ENCODE measurements at places on chromosomes 7 and 10.

GRCh38 chr7:134474828-134475227 lies 15.9 kb upstream of the AKR1B1 start:
- DNase-seq, result no peak

GRCh38 chr10:104873161-104873560 lies 232.1 kb downstream of the SORCS3 start:
- no peak for DNase-seq

DNA sequence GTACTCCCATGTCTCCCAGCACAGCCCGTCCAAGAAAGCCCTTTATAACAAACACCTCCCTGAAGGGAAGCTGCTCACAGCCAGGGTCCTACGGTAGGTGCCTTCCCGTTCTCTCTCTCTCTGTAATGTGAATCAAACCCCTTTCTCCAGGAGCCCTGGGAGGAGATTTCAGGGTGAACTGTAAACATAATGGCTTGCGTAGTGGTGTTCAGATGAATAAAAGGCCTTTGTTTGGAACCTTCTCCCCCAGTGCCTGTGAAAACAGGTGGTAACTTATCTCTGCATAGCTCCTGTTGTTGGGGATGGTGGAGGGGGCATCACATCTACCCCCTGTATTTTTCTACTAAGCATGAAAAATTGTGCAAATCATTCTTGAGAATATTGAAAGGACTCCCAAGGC lies 12.4 kb downstream of the CALHM2 start:
- DNase-seq, result no peak

GRCh38 chr7:42244828-42245227 lies 7.8 kb upstream of the GLI3 start:
- DNase-seq, result no peak

GRCh38 chr7:140229591-140230515 lies 53.1 kb upstream of the KDM7A start:
- DNase-seq, result no peak

GRCh38 chr7:1925973-1926907 lies 256.2 kb downstream of the ELFN1 start:
- no peak for DNase-seq

GRCh38 chr10:77120012-77120411 lies 517.6 kb downstream of the KCNMA1 start:
- DNase-seq, result no peak

GRCh38 chr10:126017961-126018560 lies 121.7 kb downstream of the FANK1 start:
- DNase-seq, result no peak

GRCh38 chr7:64433590-64433989 lies 119.8 kb downstream of the ZNF736 start:
- no peak for DNase-seq

GRCh38 chr7:102942868-102943267 lies 30.1 kb downstream of the LRRC17 start:
- DNase-seq, result no peak

DNA sequence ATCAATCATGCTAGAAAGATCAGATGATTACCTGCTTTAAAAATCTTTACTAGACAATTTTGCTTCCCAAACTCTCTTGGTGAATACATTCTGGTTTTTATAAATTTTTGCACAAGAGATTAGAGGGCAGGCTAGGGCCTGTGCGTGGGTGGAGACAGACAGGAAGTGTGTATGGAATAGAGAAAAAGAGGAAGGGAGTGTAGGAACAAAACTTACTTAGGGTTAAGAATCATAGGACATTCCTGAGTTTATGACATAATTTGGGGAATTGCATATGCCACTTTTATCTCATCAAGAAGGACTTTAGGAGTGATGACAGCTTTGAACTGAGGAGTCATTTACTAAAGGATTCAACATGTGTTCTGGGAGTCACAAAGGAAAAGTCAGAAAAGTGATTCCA lies 31.3 kb downstream of the LAMB1 start:
- DNase-seq, result no peak

DNA sequence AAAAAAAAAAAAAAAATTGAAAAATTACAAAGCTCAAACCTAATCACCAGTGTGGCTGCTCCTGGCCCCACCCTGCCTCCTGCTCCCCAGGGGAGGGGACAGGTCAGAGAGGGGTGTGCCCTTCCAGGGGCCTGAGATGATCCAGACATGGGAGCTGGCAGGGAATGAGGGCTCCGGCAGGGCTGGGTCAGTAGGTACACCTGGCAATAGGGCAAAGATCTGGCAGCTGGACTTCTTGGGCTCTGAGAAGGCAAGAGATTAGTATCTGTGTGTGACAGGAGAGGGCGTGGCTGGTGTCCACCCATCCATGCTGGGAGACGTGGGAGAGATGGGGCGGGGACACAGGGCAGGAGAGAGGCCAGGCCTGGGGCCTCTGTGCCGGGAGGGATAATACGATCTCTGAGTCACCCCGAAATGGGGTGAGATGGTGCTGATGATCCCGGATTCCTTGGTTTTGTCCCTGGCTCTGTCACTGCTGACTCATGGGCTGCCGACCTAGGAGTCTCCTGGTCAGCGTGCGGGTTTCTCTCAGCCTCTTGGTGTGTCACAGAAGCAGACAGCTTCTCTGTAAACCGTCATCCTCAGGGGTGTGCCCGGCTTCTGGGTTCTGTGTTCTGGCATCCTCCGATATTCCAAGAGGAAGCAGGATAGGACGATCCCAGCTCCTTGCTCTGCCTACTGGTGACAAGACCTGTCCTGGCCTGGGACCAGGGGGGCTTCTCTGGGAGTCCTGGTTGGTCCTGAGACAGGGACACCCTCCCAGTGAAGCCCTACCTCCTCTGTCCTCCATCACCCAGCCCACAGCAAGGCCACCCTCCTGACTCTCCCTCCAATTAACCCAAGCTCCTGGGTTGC lies 8.2 kb upstream of the CLDN4 start:
- DNase-seq, result no peak

- DNase-seq, result no peak
Measured at GRCh38 chr10:124086787-124087671, 6.4 kb downstream of the CHST15 start.

GRCh38 chr10:71873582-71874211 lies 22.6 kb upstream of the PSAP start:
- no peak for DNase-seq

GRCh38 chr7:372546-372931 lies 82.6 kb downstream of the FOXL3 start:
- DNase-seq, result no peak

- no peak for DNase-seq
Measured at GRCh38 chr10:100081075-100082001, at the start of gene CPN1. TSS of gene CPN1 (minus strand) at chr10:100081869. CDS start at chr10:100081625, 244 bp downstream.

- DNase-seq, result no peak
Measured at GRCh38 chr10:63700631-63701156, 179.5 kb downstream of the REEP3 start.

DNA sequence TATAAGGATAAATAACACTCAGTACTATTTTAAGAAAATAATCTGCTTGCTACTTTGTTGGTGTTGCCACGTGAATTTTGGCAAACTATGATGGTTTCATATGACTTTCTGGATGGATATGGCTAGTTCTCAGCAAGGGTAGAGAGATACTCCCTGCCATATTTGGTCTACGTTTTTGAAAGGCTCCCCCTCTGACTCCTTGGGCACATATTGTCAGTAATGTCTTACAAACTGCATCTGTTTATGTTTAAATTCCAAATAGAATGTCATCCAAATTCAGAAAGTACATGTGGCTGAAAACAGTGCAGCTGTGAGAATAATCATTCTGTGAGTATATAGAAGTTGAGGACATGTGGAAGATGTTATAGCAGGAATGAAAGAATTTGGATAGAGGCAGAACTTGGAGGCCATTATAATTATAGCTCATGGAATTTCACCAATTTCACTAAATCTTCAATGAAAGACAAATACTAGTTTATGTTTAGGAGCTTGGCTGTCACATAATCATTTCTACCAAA lies 107.8 kb downstream of the SRI start:
- no peak for DNase-seq

GRCh38 chr10:67837541-67838314 lies at the start of gene DNAJC12:
TSS of gene DNAJC12 (minus strand) at chr10:67838188. CDS start at chr10:67838011, 177 bp downstream.
- no peak for DNase-seq

- no peak for DNase-seq
Measured at GRCh38 chr10:119931871-119932270, 39.3 kb downstream of the SEC23IP start.

GRCh38 chr10:132273966-132274365 lies 33.8 kb downstream of the STK32C start:
- no peak for DNase-seq

- no peak for DNase-seq
Measured at GRCh38 chr10:79219322-79219957, 127.8 kb upstream of the PPIF start.

DNA sequence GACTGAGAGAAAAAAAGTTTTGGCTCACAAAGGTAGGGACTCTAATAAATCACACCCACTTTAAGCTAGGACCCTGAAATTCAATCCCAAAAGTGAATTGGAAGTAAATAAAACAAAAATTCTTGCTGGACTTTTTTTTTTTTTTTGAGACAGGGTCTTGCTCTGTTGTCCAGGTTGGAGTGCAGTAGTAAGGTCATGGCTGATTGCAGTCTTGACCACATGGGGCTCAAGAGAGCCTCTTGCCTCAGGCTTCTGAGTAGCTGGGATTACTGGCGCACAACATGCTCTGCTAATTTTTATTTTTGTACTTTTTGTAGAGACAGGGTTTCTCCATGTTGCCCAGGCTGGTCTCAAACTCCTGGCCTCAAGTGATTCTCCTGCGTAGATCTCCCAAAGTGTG lies 5.0 kb upstream of the LUC7L2 start:
- no peak for DNase-seq

DNA sequence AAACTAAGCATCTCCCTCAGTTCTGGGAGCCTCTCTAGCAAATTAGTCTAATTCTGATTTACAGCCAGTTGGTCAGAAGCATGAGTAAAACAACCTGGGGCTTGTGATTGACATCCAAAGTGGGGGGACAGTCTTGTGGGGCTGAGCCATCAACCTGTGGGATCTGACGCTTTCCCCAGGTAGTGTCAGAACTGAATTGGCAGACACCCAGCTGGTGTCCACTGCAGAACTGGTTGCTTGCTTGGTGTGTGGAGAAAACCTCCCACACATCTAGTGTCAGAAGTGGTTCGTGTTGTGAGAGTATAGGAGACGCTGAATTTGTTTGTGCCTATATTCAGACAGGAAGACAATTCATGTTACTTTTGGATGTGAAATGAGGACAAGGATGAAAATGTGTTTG lies 92.2 kb upstream of the PDCD4 start:
- no peak for DNase-seq

DNA sequence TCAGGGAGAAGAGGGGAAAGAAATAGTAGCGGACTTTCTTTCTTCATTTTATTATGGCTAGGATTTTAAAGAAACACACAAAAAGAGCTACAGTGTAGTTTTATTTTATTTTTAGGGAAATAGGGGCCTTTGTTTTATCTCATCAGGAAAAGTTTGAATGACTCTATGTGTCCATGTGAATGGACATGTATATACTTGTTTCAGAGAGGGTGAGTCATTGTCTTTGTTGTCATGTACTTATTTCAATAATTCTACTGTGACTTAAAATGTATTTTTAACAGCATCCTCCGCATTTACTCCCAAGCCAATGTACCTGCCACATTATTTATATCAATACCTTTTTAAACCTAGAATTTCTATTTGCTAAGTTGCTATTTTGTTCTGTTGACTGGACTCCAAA lies 569.5 kb downstream of the SORCS3 start:
- no peak for DNase-seq

GRCh38 chr10:96441322-96441885 lies 72.3 kb downstream of the TLL2 start:
- DNase-seq, result no peak

- DNase-seq, result no peak
Measured at GRCh38 chr10:51327432-51327831, 253.1 kb downstream of the PRKG1 start.

All from substantia nigra (tissue), 51 donors.